Hair follicle dermal papilla cell (primary cell): ENCODE measurements at places on chromosomes 12 and 14. TPM values are rescaled to one million over a fixed set of nuclear protein-coding genes. Genes with fewer than 3 reads are reported as not detected.

The TMEM30B gene
- total RNA-seq = 0.49 TPM in 2 replicates

The KRT80 gene
- 0.24 and 1.1 TPM in 2 replicates for total RNA-seq

The HOXC12 gene
- total RNA-seq = not detected in 2 replicates

The IL26 gene
- total RNA-seq = not detected in 2 replicates

The TSPAN8 gene
- 0.24 and 0.32 TPM in 2 replicates for total RNA-seq

The POU6F1 gene
- 8.7 and 11.5 TPM in 2 replicates for total RNA-seq

The TMEM263 gene
- 160 and 165 TPM in 2 replicates for total RNA-seq
